ENCODE measurements at places on chromosomes 16 and 17.

- no peak for DNase-seq
These were observed 132.3 kb upstream of the SDK2 start for GRCh38 chr17:73776351-73777130.

- DNase-seq = no peak
These were observed 64.8 kb downstream of the TUBD1 start for GRCh38 chr17:59827721-59828477.

- no peak for DNase-seq
These were observed 721.5 kb downstream of the MAF start for GRCh38 chr16:78879011-78879410.

DNA sequence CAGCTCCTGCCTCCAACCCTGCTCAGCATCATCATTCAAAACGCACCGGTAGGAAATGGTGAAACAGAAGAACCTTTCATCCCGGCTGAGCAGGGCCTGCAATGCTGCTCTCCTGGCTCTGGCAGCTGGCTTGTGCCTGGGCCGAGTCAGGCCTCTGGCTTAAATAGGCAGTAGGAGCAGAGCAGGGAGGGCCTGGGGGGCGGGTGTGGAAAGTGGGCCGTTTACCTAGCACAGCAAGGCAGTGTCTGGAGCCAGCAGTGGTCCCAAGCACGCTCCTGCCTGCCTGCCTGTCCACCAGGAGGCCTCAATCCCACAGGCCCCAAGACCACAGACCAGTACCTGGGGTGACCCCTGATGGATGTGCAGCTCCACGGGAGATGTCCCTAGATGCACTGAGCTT is 59.3 kb downstream of the SMPD3 start:
- no peak for DNase-seq

- no peak for DNase-seq
These were observed 10.0 kb upstream of the TNFRSF13B start for GRCh38 chr17:16981928-16982327.

DNA sequence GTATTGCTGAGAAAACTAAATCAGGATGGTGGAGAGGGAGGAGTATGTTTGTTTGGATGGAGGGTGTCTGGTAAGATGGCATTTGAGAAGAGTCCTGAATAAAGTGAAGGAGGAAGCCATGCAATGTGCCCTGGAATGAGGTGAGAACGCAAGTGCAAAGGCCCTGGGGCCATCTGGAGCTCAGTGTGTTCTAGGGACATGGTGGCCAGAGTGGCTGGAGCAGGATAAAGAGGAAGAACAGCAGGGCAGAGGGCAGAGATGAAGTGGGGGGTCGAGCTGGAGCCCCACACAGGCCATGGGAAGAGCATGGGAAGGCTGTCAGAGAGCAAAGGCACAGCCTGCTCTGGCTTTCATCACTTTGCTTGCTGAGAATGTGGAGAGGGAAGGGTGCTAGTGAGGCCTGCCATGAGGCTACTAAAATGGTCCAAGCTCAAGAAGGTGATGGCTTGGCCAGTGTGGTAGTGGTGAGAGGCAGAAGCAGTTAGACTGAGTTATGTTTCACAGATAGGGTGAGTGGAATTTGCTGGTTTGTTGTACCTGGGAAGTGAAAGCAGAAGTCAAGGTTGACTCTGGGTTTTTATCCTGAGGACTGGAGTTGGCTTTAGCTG is 234.1 kb downstream of the FOXL1 start:
- no peak for DNase-seq

GRCh38 chr17:20982589-20983358 is 60.0 kb downstream of the USP22 start:
- DNase-seq = no peak

GRCh38 chr17:9929871-9930270 is 24.8 kb upstream of the RCVRN start:
- DNase-seq = no peak

- DNase-seq = no peak
These were observed 587.6 kb downstream of the CDH11 start for GRCh38 chr16:64534180-64534780.

GRCh38 chr17:67570797-67571196 is 146.9 kb upstream of the NOL11 start:
- DNase-seq = no peak

- DNase-seq = peak; percentile 87
These were observed 13.7 kb downstream of the PITPNC1 start for GRCh38 chr17:67390646-67391361.

GRCh38 chr17:8327303-8327649 is 12.4 kb upstream of the ODF4 start:
- DNase-seq = no peak

DNA sequence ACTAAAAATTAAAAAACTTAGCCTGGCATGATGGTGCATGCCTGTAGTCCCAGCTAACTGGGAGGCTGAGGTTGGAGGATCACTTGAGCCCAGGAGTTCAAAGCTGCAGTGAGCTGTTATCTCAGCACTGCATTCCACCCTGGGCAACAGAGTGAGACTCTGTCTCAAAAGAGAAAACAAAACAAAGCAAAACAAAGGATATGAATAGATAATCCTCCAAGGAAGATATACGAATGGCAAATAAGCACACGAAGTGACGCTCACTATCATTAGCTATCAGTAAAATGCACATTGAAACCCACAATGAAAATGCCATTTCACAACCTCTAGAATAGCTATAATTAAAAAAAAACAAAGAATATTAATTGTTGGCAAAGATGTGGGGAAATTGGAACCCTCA is 386.2 kb upstream of the CCL2 start:
- DNase-seq = no peak

- no peak for DNase-seq
These were observed 38.7 kb downstream of the NLRC5 start for GRCh38 chr16:57028086-57028485.

GRCh38 chr17:75478508-75478907 is 22.1 kb downstream of the TMEM94 start:
- DNase-seq = no peak

GRCh38 chr16:74297145-74297665 is 591 bp downstream of the PSMD7 start:
- DNase-seq = peak; percentile 14

DNA sequence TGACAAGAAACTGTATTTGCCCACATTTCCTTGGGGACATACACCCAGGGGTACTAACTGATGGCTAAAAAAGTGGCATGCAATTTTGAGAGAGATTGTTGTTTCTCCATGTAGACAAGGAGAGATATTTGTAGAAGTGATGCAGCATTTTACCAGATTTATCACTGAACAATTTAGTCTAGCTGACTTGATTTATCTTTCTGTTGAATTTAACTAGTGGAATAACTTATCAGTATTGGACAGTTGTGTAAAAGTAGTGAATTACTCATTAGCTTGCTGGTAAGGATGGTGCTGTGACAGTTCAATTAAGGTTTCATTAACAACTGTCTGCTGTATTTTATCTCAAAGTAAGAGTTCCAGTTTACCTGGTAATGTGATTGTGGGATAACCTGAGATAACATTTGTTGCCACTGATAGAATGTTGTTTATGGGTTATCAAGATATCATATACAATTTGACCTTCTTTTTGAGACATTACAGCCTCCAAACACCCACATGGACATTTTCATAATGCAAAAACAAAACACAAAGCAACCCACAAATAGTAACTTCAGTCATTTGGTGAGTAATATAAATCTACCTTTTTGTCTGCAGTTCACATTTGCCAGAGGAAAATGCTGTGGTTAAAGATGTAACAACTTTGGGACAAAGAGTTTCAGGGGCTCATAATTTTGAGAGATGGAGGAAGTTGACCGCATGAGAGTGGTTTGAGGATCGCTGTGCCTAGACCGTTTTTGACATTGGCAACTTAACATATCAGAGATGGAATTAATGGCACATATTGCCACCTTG is 3.8 kb downstream of the NLK start:
- DNase-seq = no peak

DNA sequence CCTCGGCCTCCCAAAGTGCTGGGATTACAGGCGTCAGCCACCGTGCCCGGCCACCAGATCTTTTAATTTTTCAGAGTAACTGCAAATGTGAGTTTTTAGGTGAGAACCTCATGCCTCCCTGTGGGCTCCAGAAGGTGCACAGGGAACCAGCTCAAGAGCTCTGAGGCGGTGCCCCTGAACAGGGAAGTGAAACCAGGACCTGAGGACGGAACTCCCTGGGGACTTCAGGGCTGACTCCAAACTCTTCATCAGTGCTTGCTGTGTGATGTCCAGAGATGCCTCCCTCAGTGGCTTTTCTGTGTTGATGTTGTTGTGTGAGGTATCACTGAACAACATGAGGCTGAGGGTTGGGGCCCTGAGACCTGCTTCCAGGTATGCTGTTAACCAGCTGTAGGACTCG is 23.8 kb downstream of the SLC12A3 start:
- DNase-seq = no peak

DNA sequence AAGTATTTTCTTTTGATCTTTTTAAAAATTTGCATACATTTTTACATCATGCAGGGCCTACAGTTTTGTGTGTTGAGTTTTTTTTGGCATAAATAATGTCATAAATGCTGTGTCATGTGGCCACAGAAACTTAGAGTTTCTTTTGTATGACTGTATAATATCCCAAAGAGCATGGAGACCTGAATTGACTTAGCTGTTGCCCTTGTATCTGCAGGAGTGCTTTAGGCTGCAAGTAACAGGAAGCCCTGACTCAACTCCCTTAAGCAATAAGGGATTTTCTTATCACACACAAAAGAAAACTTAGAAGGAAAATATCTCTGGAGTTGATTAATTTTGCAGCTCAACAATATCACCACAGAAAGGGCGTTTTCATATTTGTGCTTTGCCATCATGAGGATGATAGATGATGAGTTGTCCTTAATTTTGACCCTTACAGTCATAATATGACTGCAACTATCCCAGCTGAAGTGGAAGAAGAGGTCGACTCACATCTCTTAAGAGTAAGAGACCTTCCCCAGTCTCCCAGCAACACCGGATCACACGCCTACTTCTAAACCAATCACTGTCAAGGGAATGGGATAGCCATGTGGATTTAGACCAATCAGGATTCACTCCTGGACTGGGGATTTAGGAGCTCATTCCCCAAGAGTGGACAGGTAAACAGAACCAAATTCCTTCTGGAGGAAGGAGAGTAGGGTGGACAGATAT is 138.9 kb downstream of the GSG1L start:
- DNase-seq = no peak

- DNase-seq = no peak
These were observed 183.8 kb downstream of the CCDC182 start for GRCh38 chr17:57561072-57561861.

DNA sequence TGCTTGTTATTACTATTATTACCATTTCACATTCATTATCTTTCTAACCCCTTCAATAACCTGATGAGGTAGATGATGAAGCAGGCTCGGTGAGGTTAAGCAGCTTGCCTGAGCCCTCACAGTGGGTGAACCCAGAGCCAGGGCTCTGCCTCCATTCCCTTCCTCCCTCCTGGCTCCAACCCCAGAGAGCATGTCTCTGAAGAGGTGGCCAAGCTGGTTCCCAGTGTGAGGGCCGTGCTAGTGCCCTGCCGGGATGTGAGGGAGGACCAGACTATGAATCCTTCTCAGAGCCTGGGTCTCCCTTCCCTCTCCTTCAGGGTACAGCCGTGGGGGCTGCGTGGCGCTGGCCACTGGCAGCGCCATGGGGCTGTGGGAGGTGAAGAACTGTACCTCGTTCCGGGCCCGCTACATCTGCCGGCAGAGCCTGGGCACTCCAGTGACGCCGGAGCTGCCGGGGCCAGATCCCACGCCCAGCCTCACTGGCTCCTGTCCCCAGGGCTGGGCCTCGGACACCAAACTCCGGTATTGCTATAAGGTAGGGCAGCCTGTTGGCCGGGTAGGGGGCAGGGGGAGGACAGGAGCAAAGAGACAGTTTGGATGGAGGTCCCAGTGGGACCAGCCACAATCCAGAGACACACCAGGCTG is 49.6 kb downstream of the MRC2 start:
- DNase-seq = no peak

GRCh38 chr16:80580109-80580832 is 39.5 kb downstream of the DYNLRB2 start:
- DNase-seq = no peak

- no peak for DNase-seq
These were observed 35.8 kb downstream of the MAF start for GRCh38 chr16:79564671-79565107.

- no peak for DNase-seq
These were observed 31.1 kb upstream of the COX10 start for GRCh38 chr17:14038206-14038605.

DNA sequence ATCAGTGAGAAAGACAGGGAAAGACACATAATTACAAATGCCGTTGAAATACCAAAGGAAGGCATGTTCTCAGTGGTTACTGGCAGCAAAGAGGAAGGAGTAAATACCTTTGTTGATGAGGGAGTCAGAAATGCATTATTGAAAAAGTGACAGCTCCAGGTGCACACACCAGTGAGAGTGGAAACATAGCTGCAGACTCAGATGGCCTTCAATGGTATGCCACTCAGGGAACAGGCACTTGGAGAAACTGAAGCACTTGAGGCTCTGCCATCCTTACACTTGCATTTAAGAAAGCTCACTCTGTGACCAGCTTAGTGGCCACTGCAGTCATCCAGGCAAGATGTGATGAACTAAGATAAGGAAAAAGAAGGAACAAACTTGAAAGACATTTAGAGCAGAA is 29.9 kb downstream of the NOG start:
- no peak for DNase-seq

- DNase-seq = no peak
These were observed 4.7 kb downstream of the KRT37 start for GRCh38 chr17:41419716-41420115.

GRCh38 chr17:1792495-1793446 is 30.9 kb downstream of the SERPINF1 start:
- no peak for DNase-seq

GRCh38 chr16:50695017-50696000 is 1.9 kb downstream of the NOD2 start:
- DNase-seq = peak; percentile 71

DNA sequence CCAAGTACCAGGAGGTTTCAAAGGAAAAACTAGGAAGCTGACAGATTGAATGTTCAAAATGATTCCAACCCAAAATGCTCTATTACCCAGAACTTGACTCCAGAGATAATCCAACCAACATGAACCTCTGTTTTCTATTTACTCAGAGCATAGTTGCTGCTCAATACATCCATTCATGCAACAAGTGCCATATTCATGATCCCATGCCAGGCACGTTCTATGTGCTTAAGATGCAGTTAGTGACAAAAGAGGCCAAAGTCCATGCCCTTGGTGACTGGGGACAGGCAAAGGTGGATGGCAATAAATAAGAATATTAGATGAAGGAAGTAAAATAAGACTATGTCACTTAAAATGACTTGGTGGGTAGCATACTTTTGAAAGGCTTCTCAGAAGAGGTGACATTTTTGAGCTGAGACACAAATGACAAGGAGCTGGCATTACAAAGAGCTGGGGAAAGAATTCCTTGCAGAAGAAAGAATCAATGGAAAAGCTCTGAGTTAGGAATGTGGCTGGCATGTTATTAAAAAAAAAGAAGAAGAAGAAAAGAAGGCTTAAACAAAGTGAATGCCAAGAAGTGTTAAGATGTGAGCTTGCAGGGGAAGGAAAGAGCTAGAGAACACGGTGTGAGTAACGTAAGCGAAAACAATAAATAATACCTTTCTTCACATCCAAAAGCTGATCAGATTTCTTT is 34.5 kb downstream of the TOX3 start:
- DNase-seq = no peak

GRCh38 chr17:19502517-19502916 is 31.1 kb upstream of the SLC47A1 start:
- no peak for DNase-seq

Measured in body of pancreas (tissue), 4 donors.